ENCODE measurements at places on chromosomes 1 and 21.

DNA sequence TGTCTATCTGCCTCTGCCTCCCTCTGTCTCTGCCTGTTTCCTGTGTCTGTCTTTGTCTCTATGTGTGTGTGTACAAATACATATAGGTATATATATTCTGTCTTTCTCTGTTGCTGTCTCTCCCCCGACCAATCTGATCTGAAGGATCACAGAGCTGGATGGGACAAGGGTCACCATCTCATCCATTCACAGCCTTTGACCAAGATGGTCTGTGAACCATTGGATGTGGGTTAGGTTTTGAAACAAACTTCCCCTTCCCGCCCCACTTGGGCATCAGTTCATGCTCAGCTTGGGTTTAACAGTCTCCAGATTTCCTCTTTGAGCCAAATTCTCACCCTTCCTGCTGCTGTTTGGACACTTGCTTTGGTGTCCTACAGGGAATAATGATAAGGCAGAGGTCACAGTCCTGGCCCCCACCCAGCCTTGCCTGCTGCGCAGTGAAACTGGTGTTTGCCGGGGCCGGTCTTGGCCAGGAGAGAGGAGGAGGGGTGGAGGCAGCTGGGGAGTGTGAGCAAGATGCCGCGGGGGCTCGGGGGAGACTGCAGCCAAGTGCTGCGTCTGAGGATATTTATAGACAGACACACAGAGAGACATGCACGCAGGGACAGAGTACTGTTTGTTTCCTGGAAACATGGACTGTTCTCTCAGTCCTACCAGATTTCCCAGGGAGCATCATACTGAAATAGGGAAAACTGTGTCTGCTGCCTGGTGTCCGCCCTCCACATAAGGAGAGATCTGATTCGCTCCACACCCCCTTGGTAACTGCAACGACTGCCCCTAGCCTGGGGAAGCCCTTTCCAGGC lies 27.0 kb upstream of the BTG2 start:
- DNase-seq, result no peak

DNA sequence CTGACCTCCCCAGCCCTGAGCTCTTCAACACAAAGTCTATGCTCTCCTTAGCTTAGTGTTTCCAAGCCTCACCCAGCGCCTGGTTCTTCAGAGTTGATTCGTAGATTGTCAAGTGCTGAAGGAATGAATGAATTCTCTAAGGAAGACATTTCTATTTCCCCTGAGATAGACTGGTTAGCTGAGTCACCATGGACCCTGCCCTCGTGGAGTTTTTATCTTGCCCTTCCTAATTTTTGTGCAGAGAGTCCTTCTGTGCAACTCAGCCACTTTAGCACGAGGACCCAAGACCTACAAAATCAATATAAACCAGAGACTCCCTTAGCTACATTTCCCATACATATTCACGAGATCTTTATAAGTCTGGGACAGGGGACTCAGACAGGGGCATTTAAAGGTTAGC lies 2.6 kb upstream of the CD244 start:
- no peak for DNase-seq

- DNase-seq, result peak; percentile 76
These were observed 6.5 kb downstream of the KCNN3 start for GRCh38 chr1:154863315-154864174.

DNA sequence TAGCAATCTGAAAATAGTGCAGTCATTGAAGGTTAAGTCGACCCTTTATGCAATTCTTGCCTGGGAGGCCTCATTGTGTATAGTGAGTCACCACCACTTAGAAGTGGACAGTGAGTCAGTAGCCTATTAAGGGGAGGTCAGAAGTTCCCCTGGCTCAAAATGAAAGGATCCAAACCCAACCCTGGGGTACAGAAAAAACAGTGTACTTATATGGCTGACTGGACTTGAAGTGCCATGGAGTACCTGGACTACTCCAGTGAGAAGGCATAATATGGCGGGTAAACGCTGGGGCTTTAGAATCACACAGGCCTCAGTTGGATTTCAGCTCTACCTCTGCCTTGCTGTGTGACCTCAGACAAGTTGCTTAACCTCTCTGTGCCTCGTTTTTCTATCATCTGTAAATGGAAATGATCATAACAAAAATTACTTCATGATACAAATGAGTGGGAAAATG lies 2.2 kb upstream of the BCL9 start:
- DNase-seq, result no peak

DNA sequence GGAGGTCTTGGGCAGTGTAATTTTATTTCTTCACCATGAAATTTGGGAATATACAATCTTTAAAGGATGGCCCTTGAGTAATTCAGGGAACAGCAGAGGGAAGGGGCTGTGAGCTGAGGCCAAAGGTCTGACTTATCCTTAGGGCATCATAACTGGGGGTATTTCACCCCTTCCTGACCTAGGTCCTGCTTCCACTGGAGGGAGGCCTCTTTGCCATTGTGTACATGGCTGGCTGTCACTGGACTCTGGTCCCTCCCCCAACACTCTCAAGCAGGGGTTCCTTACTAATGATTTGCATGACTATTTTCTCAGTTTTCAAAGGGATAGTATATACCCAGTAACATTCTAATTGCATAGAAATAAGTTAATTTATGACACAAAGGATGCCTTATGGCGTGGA lies 7.2 kb upstream of the PSRC1 start:
- DNase-seq, result no peak

DNA sequence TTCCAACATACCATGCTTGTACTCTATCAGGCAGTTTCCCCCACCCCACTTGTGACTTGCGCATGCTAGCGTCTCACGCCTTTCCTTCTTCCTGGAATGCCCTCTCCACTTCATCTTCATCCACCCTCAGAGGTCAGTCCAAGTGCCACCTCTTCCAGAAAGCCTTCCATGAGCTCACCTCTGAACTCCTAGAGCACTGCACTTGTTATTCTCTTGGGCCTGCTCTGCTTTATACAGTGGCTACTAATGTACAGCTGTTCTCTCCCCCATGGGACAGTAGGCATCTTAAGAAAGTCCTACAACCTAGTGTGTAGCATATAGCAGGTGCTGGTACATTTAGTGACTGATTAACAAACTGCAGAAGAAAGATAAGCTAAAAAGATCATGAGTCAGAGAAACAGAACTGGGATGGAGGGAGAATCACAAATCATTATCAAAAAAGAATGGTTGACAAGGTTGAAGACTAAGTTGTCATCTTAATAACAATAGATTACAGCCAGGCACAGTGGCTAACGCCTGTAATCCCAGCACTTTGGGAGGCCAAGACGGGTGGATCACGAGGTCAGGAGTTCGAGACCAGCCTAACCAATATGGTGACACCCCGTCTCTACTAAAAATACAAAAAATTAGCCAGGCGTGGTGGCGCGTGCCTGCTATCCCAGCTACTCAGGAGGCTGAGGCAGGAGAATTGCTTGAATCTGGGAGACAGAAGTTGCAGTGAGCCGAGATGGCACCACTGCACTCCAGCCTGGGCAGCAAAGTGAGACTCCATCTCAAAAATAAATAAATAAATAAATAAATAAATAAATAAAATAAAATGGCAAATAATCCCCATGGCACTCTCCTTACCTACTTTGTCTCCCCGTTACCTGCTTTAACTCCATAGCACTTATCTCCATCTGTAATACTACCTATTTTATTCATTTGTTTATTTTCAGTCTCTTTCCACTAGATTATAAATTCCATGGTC lies 16.3 kb upstream of the TSPAN1 start:
- DNase-seq, result no peak

- DNase-seq, result no peak
These were observed 197.4 kb downstream of the ADGRL2 start for GRCh38 chr1:81998165-81998564.

GRCh38 chr1:59418363-59419144 lies 121.7 kb downstream of the FGGY start:
- DNase-seq, result no peak

DNA sequence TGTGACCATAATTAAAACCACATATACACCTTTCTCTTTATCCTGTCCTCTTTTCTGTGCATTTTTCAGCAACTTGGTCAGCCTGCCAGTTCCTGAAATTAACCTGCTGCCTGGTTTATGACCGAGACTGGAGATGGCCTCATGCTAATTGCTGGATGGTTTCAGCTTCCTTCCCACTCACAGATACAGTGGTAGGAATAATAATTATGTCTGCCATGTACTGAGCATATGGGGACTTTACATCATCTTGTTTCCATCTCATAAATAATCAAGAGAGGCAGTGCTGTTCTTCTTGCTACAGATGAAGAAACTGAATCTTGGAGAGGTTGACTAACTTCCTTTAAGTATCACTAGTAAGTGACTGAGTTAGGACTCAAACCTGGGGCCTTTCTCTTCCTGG lies 148.2 kb downstream of the NOS1AP start:
- no peak for DNase-seq

- no peak for DNase-seq
These were observed 50.6 kb downstream of the DUSP10 start for GRCh38 chr1:221691261-221691660.

- DNase-seq, result no peak
These were observed 887 bp downstream of the HES2 start for GRCh38 chr1:6418668-6419396.

DNA sequence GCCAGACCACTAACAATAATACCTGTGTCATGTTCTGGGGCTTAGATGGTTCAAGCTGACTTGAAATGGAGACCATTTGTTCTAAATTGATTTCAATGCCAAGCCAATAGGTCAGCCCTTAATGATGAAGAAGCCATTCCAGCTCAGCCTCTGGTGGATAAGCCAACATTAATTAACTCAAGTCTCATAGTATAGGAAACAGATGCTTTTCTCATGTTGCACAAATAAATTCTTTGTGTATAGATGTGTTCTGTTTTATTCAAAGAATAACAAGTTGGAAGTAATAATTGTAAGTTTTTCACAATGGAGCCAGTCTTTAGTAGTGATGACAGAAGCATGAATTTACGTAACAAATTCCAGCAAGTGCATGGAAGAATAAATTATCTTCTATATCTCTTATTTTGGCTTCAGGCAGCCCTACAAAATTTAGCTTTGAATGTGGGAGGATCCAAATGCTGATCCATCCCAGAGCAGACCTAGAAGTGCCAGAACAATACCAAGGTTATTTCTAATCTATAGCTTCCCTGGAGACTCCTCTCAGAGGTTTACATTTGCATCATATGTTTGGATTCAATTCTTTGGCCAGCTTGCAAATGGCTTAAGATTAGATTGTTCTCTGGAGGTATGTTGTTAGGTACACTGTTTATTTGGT lies 42.2 kb upstream of the C1orf105 start:
- DNase-seq, result no peak

GRCh38 chr1:40183055-40183710 lies 22.0 kb downstream of the RLF start:
- DNase-seq, result no peak

GRCh38 chr1:115781343-115781742 lies 12.8 kb upstream of the CASQ2 start:
- no peak for DNase-seq

DNA sequence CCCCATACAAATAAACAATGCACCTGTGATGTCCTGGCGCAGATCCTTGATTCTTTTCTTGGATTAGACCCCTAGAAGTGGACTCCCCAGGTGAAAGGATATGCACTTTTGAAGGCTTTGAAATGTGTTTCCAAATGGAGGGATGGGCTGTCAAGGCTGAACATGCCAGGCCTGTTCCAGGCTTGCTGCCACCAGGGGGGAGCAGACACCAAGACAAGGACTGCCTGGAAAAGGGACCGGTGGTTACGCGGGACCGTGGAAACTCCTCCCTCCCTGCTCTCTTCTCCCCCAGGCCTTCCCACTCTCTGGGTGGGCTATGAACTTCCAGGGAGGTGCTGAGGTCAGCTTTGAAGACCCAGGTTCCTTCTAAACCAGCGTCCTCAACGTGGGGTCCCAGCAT lies 12.7 kb downstream of the C1QB start:
- DNase-seq, result no peak

DNA sequence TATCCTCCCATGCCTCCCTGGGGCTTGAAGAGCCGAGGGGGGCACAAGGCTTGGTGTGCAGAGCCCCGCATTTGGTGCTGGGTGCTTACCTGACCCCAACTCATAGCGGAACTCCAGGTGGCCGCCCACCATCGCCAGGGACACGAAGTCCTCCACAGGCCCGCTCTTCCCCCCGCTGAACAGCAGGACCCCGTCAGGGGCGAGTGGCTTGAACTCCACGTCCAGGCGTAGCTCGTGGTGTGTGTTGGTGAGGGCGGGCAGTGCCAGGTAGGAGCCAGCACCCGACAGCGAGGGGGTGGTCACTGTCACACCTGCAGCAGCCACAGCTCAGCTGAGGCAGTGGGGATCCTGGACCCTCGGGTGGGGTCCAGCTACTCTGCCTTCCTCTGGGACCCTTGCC lies 17.2 kb downstream of the LDLRAD2 start:
- DNase-seq, result no peak

DNA sequence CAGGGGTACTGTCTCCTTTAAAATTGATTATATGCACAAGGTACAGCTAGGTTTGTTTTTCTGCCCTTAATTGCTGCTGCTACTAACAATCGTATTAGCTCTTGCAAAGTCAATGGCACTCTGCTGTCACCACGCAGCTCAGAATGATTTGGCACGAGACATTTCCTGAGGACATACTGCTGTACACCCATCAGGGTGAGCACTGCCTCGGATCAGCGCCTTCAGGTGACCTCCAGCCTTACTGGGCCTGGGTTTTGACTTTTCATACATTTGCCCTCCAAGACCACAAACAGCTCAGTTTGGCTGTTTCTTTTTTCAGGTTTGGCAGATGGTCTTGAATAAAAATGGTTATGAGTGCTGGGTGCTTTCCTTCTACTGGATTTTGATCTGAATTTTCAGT lies 110.9 kb downstream of the NTPCR start:
- no peak for DNase-seq

DNA sequence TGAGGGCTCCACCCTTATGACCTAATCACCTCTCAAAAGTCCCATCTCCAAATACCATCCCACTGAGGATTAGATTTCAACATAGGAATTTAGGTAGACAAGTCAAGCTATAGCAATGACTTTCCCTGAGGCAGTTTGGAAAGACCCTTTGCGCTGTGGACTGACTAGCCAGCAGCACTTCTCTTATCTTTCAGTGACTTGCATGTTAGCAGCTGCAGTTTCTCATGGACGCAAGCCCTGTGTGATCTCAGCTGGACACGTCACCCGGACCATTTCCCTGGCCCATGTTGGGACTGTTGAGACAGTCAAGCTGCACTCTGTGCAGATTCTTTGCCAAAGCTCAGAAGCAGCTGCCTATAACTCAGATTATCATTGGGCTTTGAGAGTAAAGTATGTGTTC lies 408.1 kb upstream of the USP24 start:
- no peak for DNase-seq

- DNase-seq, result no peak
These were observed 29.3 kb downstream of the ERG start for GRCh38 chr21:38468989-38469388.

DNA sequence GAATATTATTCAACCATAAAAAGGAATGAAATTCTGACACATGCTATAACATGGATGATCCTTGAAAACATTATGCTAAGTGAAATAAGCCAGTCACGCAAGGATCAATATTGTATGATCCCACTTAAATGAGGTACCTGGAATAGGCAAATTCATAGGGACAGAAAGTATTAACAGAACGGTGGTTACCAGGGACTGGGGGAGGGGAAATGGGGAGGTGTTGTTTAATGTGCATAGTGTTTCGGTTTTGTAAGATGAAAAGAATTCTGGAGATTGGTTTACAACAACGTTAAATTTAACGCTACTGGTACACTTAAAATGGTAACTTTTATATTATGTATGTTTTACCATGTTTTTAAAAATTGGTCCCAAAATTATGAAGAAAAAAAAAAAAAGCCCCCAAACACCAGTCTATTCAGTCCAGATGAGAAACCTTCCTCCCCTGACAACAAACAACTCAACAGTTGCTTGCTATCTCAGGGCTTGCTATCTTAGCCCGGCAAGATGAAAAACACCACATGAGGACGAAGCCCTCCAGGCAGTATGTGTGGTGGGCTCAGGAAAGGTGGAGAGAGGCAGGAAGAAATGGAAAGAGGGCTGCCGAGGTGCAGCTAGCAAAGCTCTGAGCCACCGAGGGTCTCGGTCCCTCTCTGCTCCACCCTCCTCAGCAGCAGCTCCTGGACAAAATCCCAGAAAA lies 8.5 kb downstream of the NUAK2 start:
- no peak for DNase-seq
